Activated CD4-positive, alpha-beta T cell treated with anti-CD3 and anti-CD28 coated beads, Interleukin-2, amount 50 U/mL, for 4 hours (primary cell): ENCODE measurements at places on chromosomes 1 and 21.

GRCh38 chr1:100530880-100531487, 7.0 kb upstream of the GPR88 start:
- no peak for DNase-seq

GRCh38 chr1:7401814-7402547, 369.1 kb upstream of the VAMP3 start:
- no peak for DNase-seq

DNA sequence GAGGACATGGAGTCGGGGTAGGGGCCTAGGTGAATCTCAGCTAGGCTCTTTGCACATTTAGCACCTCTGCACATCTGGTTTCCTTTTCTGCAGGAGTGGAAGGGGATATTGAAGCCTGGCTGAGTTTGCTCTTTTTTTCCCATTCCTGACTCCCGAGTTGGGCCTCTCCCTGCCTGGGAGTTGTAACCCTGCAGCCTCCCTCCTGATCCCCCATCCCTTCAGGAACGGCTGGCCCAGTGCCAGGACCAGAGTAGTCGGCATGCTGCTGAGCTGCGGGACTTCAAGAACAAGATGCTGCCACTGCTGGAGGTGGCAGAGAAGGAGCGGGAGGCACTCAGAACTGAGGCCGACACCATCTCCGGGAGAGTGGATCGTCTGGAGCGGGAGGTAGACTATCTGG, 836 bp downstream of the OLFML3 start:
- no peak for DNase-seq

DNA sequence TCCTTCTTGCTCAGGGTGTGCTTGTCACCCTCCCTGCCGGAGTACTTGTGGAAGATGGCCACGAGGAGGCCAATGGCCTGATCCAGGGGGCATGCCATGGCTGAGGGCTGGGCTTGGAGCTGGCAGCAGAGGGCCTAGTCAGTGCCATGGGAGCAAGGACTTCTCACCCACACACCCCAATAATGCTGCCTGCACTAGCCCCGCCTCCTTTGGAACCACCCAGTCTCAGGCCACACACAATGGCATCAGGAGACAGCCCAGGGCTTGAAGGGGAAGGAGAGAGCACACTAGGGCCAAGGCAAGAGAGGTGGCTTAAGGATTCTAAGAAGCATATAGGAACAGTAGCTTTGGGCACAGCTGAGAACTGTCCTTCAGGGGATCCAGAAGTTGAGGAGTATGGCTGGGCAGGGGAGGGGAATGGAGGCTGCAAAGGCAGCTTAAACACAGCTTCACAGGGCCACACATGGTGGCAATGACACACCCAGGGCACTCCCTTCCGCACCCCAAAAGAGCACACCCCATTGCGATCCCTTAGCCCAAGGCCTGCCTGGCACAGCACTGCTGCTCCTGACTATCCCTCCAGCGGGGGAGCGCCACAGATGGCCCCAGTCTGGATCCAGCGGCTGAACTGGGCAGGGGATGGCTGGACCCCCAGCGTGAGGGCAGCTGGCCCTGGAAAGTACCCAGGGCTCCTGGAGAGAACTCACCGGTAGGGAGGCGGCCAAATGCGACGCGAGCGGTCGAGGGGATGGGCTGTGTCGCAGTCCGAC, at the start of gene S100A6:
Gene S100A6 (minus strand): TSS at position 750 of the 770 bp plus-strand sequence. CDS start 652 bp downstream, at position 98.
- DNase-seq = no peak

- no peak for DNase-seq
These were observed 23.6 kb downstream of the LAMC2 start for GRCh38 chr1:183209533-183210158.

DNA sequence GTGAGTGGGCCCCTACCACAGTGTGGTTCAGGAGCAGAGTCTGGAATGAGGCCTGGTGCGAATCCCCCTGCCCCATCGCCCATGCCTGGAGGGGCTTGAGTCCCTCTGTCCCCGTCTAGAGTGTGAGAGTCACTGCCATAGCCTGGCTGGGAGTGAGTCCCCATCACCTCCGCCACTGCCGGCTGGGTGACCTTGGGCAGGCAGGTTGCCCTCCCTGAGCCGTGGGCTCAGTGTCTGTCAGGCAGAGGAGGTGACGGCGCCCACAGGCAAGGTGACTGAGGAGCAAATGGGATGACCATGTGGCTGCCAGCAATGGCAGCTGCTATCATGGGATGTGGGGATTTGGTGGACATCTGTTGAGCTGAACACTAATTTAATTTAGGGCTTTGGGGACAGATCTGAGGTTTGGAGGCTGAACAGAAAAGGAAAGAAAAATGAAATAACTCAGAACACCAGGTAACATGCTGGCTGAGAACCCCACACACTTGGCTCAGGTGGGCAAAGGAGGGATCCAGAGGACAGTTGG, 38.1 kb upstream of the GPR153 start:
- DNase-seq = no peak

GRCh38 chr1:12745126-12745991, 641 bp upstream of the CFAP107 start:
- no peak for DNase-seq

- no peak for DNase-seq
These were observed 20.6 kb upstream of the MYCL start for GRCh38 chr1:39922251-39922688.

- no peak for DNase-seq
These were observed 43.1 kb downstream of the ZNF281 start for GRCh38 chr1:200366577-200367253.

DNA sequence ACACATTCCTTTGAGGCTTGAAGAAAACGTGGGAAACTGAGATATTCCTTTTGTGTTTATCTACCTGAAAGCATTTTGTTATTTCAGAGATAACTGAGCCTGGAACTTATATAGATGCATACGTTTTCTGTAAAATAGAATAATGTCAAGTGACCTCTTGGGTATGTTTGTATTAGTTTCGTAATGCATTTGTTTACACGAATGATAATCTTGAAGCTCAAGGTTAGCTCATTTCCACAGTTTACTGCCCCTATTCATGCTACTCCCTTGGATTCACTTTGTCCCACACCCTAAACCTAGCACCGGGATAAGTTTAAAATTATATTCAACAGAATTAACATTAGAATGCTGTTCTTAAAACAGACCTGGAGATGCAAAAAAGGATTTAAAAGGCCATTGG, 54.4 kb downstream of the MRPL39 start:
- no peak for DNase-seq

DNA sequence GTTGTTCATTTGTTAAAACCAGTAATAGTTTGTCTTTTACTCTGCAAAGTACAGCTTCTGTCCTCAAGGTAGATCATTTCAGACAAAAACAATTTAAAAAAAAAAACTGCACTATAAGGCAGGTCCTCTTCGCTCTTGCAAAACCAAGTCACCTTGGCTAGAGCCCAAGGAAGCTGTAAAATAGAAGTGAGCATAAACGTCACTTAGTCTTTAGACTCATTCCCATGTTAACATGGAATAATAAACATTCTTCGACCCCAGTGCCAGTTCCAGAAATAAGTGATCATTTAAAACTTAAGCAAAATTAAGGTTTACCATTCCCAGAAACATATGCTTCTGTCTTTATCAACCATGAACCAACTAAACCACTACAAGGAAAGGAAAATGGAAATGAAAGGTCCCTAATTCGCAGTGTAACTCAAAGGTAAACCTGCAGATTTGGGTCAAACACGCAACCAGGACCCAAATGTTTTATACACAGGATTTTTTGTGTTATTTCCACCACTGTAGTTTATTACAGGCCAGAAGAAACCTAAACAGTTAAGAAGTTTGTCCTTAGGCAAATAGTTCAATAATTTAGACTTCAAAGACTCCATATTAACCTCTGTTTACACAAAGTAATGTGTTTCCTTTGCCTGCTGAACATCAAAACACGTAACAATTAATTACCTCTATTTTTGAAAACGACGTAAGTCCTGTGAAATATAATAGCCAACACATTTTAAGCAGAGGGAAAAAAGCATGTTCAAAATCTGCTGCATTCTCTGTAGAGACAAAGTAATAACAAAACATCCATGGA, 54.6 kb downstream of the TGFBR3 start:
- DNase-seq = no peak

DNA sequence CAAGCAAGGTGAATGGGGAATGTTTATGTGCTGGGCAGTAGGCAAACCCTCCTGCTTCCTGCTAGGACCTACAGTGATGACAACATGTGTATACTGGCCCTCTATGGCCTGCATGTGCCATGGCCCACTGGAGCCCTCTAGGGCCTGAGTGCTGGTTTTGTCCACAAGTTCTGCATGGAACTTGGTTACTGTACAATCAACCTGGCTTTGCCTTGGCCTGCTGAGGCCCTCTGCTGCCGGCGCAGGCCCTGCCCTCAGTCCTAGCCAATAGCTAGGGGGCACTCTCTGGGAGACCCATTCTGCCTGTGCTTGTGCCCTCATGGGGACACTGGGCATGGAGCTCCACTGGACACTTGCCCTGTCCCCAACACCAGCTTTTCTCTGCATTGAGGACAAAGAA, 138.6 kb upstream of the NGF start:
- DNase-seq = no peak

GRCh38 chr1:178946416-178946815, 75.5 kb upstream of the ANGPTL1 start:
- no peak for DNase-seq

GRCh38 chr1:235865565-235866204, 1.0 kb downstream of the LYST start:
- peak; percentile 15 for DNase-seq

DNA sequence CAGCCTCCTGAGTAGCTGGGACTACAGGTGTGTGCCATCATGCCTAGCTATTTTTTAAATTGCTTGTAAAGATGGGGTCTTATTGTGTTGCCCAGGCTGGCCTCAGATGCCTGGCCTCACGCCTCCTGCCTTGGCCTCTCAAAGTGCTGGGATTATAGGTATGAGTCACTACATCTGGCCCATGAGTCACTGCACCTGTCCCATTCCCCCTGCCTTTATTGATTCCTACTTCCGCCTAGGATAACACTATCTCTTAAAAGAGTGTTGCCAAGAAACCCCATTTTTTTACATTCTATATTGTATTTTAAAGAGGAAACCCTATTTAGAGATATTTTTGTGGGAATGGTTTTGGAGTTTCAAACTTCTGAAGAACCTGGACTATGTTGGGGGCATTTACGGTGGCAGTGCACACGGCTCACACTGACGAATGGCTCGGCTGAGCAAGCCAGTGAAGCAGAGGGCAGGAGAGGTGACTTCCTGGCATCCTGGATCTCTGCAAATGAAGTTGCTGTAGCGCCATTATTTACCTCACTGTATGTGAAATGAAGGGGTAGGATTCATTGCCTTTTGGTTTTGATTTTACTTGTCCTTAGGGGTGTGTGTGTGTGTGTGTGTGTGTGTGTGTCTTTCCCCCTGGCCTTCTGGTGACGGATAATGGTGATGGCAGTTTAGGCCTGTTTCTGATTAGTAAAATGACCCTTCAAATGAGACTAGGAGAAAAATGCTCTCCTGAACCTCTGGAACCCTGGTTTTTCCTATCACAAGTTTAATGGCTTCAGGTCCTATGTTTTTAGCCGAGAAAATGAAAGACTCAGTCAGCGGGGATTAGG, 22.5 kb downstream of the KIF26B start:
- no peak for DNase-seq

DNA sequence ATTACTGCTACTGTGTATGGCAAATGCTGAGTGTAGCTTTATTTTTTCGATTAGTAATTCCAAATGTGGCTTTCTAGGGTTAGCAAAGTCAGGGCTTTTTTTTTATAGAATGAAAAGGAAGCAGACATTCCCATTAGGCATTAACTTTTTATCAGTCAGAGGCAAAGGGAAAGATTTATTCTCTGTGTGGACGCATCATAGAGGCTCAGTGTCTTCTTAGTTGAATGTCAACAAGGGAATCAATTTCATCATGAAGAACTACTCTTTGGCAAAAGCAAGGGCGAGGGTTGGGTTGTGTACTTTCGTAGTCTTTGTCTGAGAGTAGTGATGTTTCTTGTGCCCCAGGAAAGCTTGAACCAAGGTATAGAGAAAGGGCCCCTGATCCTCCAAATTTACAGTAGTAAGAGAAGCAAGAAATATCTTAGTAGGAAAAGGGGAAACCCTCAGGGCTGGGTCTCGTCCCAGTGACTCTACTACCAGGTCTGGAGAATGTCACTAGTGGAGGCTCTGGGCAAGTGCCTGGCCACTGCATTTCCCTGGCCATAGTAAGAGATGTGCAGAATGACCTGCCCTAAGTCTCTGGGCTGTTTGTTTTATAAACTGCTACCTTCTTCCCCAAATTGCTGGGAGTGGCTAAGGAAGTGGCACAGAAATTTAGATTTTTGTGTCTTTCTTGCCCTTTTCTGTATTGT, 30.0 kb upstream of the MACF1 start:
- DNase-seq = no peak

DNA sequence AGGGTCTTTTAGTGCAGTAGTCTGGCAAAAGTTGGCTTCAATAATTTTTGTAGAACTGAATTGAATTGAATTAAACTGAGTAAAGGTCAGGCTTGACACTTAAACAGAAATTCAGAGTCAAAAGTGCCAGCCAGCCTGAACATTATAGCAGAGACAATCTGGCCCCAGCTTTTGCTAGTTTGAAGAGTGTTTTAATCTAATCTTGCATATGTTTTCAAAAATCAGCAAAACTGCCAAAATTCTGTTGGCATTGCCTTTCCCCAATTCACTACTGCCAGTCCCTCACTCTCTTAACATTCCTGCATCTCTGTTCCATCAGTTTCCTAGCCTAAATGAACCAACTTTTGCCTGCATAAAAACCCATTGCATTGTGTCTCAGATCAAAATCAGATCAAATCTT, 403.8 kb downstream of the NUF2 start:
- DNase-seq = no peak

GRCh38 chr1:108199781-108200686, at the start of gene SLC25A24:
TSS of gene SLC25A24 (minus strand) at chr1:108200343. CDS start at chr1:108200138, 205 bp downstream.
- peak; percentile 44 for DNase-seq

- DNase-seq = no peak
These were observed 31.8 kb downstream of the GNG4 start for GRCh38 chr1:235617808-235618207.

- DNase-seq = no peak
These were observed 18.9 kb upstream of the USP24 start for GRCh38 chr1:55234016-55234415.

- no peak for DNase-seq
These were observed 6.6 kb upstream of the TMEM52 start for GRCh38 chr1:1925437-1926345.

DNA sequence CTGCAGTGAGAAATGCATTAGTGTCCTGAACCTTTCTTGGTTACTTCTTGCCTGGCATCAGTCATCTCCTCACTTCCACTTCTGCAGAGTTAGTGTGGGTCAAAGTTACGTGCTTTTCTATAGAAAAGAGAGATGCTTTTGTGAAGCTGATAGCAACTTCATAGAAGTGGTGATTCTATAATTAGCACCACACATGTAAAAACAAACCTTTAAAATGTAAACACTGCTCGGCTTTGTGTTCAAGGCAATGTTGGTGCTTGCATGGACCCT, 57.3 kb downstream of the MRPS6 start:
- DNase-seq = no peak

- no peak for DNase-seq
These were observed 867.8 kb downstream of the AMY1C start for GRCh38 chr1:104617474-104617873.

GRCh38 chr1:109197158-109198042, 16.3 kb upstream of the SARS1 start:
- no peak for DNase-seq

GRCh38 chr21:25176637-25177412, 430.5 kb downstream of the MRPL39 start:
- no peak for DNase-seq
